ENCODE measurements at places on chromosomes 12 and 14.
A peak's percentile ranks its signal among the peaks of the same experiment; 100 is the strongest.

DNA sequence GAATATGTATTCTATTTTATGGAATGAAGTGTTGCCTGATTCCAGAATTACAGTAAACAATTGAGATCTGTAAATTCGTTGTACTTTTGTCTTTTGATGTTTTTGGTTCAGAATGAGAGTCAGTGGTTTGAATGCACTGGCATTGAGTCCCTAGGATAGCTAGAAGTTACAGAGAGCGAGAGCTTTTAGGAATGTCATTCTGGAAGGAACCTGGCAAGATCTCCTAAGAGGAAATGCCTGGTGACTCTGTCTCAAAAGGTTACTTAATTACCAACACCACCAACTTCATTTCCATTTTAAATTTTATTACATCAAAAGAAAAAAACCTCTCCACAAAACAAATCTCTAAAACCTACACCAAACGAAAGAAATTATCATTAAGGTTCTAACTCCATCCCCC is 6.0 kb upstream of the CEBPE start:
- DNase-seq, result no peak

DNA sequence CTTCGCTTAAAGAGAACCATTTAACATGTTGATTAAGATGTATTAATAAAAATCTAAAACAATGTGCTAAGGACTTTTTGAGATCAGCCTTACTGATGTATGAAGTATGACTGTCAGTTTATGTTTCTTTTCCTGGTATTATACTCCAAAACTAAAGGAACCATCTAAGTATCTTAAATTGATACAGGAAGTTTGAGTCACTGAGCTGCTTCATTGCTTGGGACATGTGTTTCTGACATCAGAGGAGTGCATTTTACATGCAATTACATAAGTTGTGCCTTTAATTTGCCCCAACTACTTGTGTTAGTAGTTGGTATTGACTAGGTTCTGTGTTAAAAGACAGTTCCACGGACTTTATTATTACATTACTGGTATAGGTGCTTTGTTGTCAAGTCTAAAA is 50.9 kb downstream of the PROX2 start:
- DNase-seq, result no peak

DNA sequence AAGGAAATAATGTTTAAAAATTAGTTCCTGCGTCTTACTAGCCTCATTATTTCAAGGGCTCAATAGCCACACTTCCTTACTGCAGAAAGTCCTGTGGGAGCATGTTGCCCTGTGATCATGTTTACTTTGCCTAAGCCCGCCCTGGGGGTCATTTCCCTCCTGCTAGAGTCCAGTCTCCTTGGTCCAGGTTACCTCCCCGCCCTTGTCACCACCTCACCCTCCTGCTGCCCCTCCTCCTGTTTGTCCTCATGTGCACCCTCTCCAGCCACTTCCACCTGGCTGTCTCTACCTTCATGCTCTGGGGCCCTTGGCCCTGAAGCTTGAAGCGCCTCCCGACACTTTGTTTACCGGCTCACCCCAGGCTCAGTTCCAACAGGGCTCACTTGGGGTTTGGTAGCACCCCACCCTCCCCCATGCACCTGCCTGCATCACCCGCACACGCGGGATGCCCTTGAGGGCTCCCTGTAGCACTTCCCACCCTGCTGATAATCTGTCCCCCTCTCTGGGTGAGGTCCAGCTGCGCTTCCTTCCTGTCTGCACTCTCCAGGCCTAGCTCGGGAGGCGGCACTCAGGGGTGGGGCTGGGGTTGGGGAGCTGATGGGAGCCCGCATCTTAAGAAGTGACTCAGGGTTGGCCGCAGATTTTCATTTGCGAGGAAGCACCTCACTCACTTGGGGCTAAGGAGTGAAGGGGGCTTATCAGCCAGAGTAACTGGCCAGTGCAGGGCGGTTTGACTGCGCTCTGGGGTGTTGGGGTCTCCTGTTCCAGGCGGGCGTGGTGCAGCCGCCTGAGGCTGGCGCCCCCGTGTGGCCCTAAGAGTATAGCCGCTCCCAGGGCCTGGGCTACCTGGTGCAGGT is 40.1 kb downstream of the SMIM41 start:
- DNase-seq, result peak; percentile 50

GRCh38 chr14:102154821-102155549 is 15.3 kb downstream of the WDR20 start:
- DNase-seq, result no peak

GRCh38 chr12:28645891-28646290 is 455.6 kb downstream of the CCDC91 start:
- no peak for DNase-seq

GRCh38 chr14:74604911-74605310 is 7.1 kb downstream of the LTBP2 start:
- DNase-seq, result no peak

DNA sequence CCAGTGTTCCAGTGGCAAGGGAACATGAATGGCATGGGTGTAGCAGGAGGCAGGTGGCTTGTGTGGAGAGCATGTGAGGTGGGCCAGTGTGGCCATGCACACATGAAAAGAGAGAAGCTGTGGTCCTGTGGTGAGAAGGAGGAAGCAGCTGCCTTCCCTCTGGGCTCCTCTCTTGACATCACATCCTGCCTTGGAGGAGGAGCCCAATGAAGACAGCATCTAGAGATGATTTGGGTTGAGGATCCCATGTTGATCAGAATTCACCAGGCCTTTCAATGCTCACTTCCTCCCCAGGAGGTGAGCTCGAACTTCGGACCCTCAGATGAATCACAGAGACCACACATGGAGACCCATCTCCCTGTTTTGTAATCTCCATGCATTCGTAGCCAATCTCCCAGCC is 82.6 kb downstream of the LRRC74A start:
- no peak for DNase-seq

DNA sequence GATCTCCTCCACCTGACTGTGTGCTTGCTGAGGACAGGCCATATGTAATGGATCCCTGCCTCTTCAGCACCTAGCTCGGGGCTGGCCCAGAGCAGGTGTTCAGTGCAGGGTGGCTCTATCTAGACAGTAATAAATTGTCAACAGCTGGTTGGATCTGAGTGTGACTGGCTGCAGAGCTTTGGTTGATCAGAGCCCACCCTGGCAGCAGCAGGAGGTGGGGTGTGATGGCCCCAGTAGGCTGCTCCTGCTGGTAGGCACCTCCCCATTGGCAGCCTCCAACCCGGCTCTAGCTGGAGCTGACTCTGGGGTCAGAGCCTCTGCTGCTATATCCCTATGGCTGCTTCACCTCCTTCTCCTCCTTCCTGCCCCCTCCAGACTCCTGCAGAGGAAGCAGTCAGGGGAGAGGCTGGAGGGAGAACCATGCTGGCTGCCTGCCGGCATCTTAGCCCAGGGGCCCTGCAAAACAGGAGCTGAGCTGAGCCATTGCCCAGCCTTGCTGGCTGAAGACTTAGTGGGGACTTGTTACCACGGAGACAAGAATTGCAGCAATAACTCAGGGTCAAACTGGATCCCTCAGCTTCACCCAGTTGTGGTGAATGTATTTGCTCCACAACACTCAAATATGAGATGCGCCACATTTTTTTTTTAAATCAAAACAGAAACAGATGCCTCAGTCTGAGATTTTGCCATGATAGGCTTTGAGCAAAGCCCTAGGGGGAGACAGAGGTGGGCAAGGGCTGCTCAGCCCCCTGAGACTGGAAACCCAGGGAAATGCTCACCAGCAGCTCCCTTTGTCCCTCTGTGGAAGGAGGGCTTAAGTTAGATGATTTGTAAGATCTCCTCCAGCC is 22.2 kb downstream of the TMEM63C start:
- DNase-seq, result no peak

GRCh38 chr12:43805860-43806736 is at the start of gene TWF1:
Gene TWF1 (minus strand): TSS chr12:43806317. CDS start chr12:43806245, 72 bp downstream.
- peak; percentile 88 for DNase-seq

GRCh38 chr12:118126119-118126757 is 9.7 kb upstream of the PEBP1 start:
- no peak for DNase-seq

GRCh38 chr14:72544615-72545387 is 349.1 kb downstream of the DPF3 start:
- DNase-seq, result no peak

DNA sequence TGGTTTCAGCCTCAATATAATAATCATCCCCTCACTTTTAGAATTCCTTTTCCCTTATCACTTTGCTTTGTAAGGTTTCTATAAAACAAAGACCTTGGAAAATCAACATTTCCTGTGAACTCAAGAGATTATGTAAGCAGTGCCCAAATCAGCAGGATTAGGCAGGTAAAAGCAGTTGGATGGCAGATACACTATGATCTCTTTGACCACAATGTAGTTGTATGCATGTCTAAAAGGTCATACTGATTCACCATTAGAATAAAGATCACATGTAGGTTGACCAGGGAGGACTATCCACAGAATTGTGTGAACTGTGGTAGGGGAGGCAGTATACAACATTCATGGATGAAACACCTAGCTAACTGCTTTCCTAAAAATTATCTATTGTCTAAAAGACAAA is 57.5 kb downstream of the DENND5B start:
- no peak for DNase-seq

DNA sequence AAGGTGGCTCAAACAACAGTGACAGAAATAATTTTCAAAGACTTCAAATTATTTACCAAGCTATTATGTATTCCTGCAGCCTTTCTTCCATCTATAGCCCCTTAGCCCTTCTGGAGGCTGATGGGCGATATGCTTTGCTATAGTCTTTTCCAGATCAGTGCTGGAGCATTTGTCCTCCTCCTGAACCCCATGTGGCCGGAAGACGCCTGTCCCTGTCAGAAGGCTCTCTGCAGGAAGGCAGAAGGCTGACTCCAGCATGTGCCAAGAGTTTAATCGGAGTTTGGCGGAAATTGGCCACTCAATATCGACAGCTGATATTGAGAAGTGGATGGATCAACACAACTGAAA is 49.3 kb upstream of the MAX start:
- DNase-seq, result no peak

- no peak for DNase-seq
Measured at GRCh38 chr12:46376579-46376978, 4.0 kb upstream of the SLC38A2 start.

GRCh38 chr14:33486332-33486890 is 464.5 kb downstream of the EGLN3 start:
- no peak for DNase-seq

GRCh38 chr14:38554026-38554425 is 298.1 kb upstream of the CLEC14A start:
- DNase-seq, result no peak

DNA sequence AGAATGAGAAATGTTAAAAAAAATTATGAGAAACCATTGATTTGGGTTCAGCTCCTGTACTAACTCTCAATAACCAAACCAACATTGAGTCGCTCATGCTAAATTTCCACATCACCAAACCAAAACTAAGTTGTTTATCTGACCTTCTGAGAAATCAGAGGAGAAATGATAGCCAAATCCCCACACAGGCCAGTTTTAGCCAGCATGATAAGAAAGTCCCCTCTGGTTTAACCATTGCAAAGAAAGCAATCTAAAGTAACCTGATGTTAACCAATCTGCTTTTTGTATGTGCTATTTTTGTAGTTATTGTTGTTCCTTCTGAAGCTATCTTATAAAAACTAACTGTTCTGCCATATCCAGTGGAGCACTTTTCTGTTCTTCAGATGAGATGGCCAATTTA is 599.7 kb downstream of the SLC16A7 start:
- no peak for DNase-seq

DNA sequence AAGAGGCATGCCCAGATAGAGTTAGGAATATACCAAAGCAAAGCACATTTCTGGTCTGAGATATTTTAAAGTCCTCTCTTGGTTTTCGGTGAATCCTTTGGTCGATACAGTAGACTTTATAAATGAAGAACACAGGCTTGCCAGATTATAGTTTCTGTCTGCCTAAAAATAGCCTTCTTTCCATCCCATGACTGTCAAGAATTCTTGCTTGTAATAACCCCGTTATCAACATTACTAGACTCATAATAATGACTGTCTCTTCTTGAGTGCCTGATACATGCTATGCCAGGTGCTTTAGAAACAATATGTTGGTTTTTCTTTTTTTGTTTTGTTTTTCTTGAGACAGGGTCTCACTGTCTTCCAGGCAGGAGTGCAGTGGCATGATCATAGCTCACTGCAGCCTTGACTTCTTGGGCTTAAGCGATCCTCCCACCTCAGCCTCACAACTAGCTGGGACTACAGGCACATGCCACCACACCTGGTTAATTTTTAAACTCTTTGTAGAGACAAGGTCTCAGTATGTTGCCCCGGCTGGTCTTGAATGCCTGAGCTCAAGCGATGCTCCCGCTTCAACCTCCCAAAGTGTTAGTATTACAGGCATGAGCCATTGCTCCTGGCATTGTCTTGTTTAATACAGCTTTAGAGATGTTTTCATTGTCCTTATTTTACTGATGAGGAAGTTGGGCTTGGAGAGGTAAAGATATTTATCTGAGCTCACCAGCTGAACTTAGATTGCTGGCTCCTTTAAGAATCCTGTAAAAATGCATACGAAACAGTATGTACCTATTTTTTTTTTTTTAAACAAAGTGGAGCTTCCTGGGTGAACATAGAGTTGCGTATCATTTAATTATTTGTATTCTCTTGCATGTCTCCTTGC is 30.4 kb downstream of the CHST11 start:
- DNase-seq, result no peak

DNA sequence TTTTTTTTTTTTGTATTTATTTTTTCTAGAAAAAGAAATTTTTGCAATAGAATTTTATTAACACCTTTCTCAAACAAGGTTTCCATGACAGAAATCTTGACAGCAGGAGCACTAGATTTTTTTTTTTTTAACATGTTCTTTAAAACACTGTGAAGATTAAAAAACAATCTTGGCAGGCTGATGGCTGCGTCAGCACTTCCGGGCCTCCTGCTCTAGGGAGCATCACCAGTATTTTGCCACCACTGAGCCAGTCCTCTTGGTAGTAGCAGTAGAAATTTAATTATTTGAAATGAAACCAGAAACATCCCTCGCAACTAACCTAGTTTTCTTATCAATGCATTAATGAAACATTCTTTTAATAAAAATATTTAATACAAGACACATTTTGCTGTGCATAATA is 99.6 kb downstream of the APAF1 start:
- DNase-seq, result peak; percentile 18

GRCh38 chr14:87628780-87629179 is 364.2 kb downstream of the GALC start:
- no peak for DNase-seq

DNA sequence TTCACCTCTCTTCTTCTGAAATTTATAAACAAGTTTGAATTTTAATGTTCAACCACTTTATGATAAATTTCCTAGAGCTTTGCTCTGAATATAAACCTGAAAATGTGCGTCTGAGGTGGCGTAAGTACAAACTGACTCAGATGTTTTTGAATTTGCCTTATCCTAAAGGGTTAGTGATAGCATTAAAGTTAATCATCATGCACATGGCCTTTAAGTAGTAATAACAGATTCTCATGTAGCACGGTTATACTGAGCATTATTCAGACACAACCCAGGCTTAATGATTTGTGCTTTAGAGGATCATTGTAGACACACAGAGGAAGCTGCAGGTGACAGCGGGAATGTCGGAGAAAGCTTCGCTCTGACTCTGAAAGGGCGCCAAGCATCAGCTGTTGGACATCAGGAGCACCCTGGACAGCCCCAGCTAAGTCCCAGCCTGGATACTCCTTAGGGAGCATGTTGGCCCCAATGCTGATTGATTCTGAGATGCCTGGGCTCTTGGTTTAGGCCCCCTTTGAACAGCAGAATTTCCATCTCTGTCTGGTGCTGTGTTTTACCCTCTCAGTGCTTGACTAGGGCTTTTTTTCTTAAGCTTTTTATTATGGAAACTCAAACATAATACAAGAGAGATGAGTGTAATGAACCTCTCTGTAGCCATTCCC is 91.1 kb downstream of the PLXNC1 start:
- no peak for DNase-seq

- no peak for DNase-seq
Measured at GRCh38 chr14:56271970-56272369, 153.8 kb downstream of the PELI2 start.
